ENCODE measurements at places on chromosomes 6 and 20.

DNA sequence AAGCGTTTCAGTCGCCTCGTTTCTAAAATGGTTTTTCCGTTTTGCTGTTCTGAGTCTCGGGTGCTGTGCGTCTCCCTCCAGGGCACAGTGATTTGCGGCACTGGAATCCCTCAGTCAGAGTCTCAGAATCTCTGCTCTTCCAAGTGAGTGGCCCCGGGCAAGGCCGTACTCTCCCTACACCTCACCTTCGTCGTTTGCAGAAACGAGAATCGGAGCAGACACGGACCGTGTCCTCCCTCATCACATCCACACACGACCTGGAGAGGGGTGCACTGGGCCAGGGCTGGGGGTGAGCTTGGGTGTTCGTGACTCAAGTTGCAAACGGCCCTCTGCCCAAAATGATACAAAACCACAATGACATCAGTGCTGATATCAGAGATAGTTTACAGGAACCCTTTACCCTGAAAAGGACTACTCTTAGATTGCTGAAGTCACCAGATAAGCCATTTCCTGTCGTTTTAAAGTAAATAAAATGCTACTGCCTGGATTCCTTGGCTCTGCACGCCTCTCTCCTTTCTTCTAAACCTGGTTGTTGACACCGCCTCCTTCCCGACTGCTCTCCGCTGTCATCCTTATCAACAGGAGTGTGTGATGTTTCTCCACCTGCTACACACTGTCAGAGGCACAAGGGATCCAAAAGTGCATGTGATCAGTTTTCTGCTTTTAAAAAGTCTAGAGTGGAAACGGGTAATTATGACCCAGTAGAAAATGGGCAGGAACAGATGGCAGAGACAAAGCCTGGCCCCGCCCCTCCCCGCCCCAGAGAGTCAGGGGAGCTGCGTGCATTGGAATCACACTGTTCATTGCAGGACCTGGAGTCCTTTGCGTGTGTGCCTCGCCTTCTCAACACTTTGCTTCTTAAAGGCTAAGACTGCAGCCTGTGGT lies 38.4 kb downstream of the KIF25 start:
- no peak for DNase-seq

DNA sequence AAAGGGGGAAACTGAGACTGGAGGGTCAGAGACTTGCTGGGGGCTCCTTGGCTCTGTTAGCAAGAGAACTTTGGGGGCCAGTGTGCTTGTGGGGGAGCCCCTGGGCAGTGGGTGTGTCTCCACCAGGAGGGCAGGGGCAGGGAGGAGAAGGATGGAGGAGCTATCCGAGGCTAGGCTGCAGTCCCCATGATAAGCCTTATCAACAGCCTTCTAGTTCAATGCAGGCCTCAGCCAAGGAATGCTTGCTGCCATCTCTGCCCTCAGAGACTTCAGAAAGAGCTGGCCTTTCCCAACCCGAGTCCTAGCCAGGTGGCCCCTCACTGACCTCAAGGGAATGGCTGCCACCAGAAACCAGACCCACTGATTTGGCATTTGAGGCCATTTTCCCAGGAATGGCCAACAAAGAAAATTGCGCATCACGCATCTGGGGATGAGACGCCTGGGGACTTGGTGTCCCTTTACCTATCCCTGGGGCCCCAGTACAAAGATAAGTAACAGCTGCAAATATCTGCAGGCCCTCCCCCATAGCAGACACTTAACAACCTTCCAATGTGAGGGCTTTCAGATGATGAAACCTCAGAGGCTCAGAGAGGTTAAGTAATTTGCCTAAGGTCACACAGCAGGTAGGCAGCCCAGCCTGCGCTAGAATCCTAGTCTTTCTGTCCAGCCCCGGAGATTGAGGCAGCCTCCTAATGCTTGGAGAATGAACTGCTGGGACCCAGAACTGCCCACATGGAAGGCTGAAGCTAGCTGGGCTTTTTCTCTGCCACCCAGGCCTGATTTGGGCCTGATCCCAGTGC lies 4.9 kb downstream of the TGM2 start:
- DNase-seq: no peak

DNA sequence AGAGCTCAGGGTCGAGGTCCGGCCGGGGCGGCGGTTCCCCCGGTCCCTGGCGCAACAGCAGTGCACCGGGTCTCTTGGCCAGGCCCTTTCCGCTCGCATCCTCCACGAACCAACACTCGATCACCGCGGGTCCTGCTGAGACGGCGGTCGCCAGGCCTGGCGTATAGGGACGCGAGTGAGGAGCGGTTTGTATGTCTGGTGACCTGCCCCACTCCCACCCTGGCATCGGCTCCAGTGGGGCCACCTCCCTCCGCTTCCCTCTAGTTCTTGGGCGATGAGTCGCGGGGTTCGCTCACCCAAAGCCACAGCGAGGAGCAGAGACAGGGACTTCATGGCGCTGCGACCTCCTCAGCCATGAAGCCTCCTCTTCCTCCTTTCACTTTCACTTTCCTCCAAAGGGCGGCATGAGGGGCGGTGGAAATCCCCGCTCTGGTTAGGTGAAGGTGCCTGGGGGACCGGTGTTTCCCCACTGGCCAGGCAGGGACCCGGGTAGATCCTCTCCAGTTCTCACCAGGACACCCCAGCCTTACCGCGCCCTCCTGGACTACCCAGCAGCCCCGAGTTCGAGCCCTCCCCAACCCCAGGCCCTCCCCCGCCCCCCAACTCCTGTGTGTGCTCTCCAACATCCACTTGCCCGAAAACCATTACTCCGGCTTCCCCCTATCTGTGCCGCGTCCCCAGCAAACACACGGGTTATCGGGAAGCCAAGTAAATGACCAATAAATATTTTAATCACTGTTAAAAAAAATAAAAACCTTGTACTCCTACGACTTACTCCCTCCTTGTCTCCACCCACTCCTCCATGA lies at the start of gene TAPBP:
TAPBP (minus strand) TSS at position 370 of the 806 bp plus-strand sequence; CDS start at position 333, 37 bp downstream.
- peak; percentile 75 for DNase-seq

- no peak for DNase-seq
Measured at GRCh38 chr20:2692886-2693285, 306 bp downstream of the EBF4 start.

DNA sequence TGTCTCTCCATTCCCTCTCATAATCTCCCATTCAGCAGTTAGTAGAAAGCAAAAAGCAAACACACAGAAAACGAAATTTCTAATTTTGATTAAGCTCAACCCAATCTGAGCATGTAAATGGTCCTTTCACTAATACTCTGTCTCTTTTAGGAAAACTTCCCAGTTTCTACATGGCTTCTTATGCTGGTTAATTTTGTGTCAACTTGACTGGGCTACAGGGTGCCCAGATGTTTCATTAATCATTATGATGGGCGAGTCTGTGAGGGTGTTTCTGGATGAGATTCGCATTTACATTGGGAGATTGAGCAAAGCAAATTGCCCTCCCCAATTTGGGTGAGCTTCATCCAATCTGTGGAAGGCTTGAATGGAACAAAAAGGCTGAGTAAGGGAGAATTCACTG lies 142.2 kb downstream of the MBOAT1 start:
- no peak for DNase-seq

DNA sequence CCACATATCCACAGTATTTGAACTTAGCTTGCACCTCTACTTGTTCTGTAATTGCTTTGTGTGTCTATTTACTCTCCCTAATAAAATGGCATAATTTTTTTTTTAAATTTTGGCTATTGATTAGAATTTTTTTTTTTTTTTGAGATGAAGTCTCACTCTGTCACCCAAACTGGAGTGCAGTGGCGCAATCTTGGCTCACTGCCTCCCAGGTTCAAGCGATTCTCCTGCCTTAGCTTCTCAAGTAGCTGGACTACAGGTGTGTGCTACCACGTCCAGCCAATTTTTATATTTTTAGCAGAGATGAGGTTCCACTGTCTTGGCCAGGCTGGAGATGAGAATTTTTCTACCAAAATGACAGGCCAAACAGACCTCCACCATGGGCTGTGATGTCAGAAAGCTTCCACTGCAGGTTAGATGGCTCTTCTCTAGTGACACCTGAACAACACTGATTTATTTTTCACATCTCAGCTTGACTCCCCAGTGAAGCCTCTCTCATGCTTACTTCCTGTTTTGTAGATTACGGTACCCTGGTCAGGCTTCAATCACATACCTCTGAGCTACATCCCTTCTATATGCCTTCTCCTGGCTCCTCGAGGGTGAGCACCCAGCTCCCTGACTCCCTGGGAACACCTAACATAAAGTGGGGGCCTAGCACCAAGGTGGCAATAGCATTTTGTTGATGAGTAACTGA lies 112.8 kb downstream of the ARHGAP18 start:
- DNase-seq: no peak

GRCh38 chr6:2184700-2185455 lies 60.5 kb downstream of the GMDS start:
- no peak for DNase-seq

DNA sequence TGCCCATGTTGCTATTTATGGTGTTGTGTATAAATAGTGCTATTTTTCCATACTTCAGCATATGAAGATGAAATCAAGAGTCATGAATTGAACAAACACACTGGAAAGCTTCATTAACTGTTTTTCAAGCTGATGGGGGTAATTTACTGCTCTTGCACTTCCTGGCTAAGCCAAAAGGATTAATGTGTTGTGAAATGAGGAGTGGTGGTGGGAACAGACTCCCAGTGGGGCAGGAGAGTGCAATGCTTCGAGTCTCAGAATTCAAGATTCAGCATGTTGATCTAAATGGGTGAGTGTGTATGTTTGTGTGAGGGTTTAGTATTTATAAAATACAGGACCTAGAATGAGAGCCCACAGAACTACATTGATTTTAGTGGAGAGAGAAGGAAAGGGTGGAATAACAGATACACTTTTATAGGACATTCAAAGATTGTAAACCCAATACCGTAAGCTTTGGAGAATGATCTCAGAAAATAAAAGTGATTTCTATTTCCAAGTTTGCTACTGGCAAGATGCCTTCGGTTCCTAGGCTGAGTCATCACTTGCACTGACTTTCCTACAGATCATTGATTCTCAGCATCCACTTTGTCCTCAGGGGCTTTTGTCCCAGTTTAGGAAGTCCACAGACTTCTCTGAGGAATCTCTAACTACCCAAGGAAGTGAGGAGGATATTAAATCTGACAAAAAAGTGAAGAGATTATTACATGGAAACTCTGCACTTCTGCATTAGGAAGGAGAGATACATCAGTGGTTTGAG lies 303.6 kb downstream of the TRDN start:
- DNase-seq: no peak

GRCh38 chr6:15417811-15418210 lies 171.9 kb downstream of the JARID2 start:
- no peak for DNase-seq

GRCh38 chr20:45303586-45304463 lies 2.8 kb upstream of the RBPJL start:
- no peak for DNase-seq

GRCh38 chr6:90146921-90147649 lies 149.6 kb downstream of the BACH2 start:
- no peak for DNase-seq

DNA sequence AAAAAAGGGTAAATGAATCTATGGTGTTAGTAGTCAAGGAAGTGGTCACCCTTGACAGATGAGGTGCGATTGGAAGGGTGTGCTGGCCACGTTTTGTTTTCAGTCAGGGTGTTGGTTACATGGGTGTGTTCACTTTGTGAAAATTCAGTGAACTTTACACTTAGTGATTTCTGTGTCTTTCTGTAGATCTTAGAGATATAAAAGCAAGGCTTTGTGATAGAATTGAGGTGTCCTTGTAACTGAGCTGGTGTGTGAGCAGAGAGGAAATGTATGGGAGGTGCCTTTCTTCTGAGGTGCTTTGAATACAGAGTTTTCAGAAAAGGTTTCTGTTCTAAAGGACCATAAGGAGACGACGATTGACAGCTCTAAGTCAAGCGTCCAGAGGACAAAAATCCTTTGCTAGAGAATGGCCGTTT lies 90.5 kb downstream of the SAMD3 start:
- DNase-seq: no peak

- no peak for DNase-seq
Measured at GRCh38 chr6:39200498-39201020, 28.7 kb downstream of the KCNK5 start.

DNA sequence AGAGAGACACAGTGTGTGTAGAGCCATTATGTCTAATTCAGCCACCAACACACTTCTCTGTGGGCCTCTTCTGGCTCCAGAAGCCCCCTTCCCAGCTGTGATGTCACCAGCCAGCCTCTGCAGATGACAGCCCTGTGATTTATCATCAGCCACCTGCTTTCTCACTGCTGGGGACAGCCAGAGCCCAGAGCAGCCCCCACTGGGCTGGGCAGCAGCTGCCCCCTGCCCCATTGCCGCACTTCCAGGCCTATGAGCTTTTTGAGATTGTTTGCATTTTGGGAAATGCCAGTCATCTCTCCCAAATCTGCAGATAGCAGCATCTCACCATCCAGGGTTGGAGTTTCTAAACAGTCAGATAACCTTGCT lies 21.9 kb upstream of the STX16 start:
- DNase-seq: no peak

- DNase-seq: no peak
Measured at GRCh38 chr20:19742974-19743639, 15.0 kb upstream of the RIN2 start.

GRCh38 chr20:4159765-4160490 lies 144.6 kb upstream of the RNF24 start:
- DNase-seq: no peak

GRCh38 chr20:41631826-41632225 lies 13.6 kb upstream of the CHD6 start:
- DNase-seq: no peak

GRCh38 chr20:32535953-32536823 lies 48.9 kb downstream of the NOL4L start:
- peak; percentile 51 for DNase-seq

DNA sequence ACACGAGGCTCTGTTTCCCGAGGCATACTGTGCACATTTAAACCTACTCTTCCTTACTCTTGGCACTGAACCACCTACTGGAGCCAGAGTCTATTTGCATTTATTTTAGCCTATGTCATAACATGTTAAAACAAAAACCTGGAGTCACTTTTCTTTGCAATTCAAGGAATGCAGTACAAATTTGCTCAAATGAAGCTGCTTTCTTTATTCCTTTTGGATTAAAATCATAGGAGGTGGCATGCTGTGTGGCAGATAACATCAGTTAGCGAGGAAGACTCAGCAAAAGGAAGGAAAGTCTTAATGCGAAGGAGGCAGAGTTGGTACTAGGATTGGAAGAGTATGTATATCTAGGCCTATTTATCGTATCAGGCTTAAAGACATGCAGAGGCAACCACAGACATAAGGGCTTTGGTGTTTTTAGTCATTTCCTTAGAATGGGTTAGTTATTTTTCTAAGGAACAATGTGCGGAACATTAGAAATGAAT lies 92.9 kb downstream of the SAMD3 start:
- DNase-seq: no peak

- no peak for DNase-seq
Measured at GRCh38 chr6:111711984-111712752, 106.5 kb upstream of the TRAF3IP2 start.

- no peak for DNase-seq
Measured at GRCh38 chr6:115969930-115970273, 90.8 kb downstream of the FRK start.

DNA sequence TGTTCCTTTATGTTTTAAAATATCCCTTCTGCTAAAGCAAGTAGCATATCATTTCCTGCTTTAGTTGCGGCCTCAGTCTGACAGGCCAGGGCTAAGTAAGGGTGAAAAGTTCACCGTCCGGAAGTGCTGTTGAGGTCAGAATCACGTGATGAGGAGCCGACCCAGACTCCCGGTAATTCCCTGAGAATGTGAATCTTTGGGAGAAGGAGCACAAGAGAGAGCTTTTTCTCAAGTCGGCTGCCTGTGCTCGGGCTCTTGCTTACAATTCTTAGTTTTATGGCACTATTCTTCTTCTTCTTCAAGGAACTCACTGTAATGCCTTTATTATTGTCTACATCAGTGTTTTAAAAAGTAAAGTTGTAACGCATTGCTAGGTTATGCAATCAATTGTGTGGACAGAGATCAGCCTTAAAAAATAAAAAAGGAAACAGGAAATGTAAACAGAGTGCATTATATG lies 309.3 kb downstream of the PRL start:
- DNase-seq: no peak

All from stimulated activated CD8-positive, alpha-beta memory T cell treated with anti-CD3 and anti-CD28 coated beads, Interleukin-4, amount 100 ng/mL, for 4 hours (primary cell).